CD8-positive, alpha-beta memory T cell (primary cell): ENCODE measurements at places on chromosomes 5 and 9. TPM values are rescaled to one million over a fixed set of nuclear protein-coding genes. Genes with fewer than 3 reads are reported as not detected.

DNA sequence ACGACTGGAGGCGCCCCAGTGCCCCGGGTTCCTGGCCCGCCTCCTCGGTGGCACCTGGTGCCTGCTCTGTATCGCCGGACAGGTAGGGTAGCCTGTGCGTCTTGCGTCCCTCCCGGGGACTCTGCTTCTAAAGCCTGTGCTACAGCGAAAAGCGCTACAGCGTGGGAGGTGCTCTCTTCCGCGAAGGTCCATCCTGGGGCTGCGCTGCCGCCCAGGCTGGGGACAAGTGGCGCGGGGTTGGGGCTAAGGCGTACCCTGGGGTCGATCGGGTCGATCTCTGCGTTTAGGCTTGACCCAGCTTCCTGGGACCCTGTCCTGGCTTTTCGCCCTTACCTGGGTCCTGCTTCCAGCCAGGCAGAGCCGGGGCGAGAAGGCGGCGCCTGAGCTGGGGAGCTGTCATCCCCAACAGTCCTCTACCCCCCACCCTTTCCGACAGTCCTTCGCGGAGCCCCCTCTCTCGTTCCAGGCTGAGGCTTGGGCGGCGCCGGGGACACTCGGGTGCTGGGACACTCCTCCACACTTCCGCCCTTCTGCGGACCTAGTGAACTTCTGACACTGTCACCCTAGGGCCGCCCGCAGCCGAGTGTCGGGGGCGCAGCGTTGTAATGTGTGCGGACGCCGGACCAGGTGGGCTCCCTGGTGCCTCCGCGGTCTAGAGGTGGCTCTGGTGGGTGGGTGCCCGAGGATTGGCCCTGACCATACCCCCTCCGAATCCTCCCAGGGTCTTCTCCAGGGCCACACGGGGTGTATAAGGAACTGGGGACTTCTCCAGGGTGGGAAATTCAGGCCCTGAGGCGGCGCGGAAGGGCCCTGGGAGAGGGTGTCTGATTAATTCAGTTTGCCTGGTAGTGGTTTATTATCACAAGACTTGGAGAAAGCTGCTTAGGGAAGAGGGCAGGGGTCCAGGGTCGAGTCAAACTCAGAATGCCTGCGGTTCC, 328.2 kb downstream of the SH3GL2 start:
- no peak for DNase-seq
- no peaks in the 10 kb centered on the region for H3K27me3 ChIP-seq
- H3K27ac ChIP-seq: no peak overlapping the region
- no peaks in the 10 kb centered on the region for H3K36me3 ChIP-seq
- H3K4me3 ChIP-seq: no peak overlapping the region
- H3K4me1 ChIP-seq: no peaks in the 10 kb centered on the region

GRCh38 chr5:92879806-92880543, 701.0 kb downstream of the NR2F1-AS1 start:
- no peaks in the 10 kb centered on the region for H3K4me1 ChIP-seq

- H3K36me3 ChIP-seq: peaks cover 50% of the 10 kb centered on the region
- H3K27ac ChIP-seq: no peak overlapping the region
- H3K27me3 ChIP-seq: no peaks in the 10 kb centered on the region
- H3K4me1 ChIP-seq: no peaks in the 10 kb centered on the region
- no peak for DNase-seq
- H3K4me3 ChIP-seq: no peak overlapping the region
These were observed 31.0 kb upstream of the ROPN1L start for GRCh38 chr5:10410662-10411061.

PHPT1 gene
- total RNA-seq: 110 TPM

SEMA6A gene
- total RNA-seq: not detected

TMEM215 gene
- total RNA-seq: not detected

DNA sequence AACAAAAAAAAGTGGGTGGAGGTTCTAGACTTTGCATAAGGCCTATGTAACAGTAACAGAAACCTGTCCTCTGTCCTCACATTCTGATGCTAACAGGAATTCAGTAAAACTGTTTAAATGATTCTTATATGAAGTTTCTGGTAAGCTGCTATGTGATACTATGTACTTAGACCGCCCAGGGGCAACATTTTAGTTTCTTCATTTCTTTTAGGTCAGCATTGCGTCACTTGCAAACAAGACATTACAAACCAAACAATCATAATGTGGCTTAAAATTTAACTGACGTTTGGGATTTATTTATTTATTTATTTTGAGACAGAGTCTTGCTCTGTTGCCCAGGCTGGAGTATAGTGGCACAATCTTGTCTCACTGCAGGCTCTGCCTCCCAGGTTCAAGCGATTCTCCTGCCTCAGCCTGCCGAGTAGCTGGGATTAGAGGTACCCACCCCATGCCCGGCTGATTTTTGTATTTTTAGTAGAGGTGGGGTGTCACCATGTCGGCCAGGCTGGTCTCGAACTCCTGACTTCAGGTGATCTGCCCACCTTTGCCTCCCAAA, 44.3 kb downstream of the TENT4A start:
- no peaks in the 10 kb centered on the region for H3K27me3 ChIP-seq
- no peaks in the 10 kb centered on the region for H3K4me1 ChIP-seq
- DNase-seq: no peak
- H3K27ac ChIP-seq: no peak overlapping the region
- H3K36me3 ChIP-seq: peaks cover 40% of the 10 kb centered on the region
- H3K4me3 ChIP-seq: no peak overlapping the region

DNA sequence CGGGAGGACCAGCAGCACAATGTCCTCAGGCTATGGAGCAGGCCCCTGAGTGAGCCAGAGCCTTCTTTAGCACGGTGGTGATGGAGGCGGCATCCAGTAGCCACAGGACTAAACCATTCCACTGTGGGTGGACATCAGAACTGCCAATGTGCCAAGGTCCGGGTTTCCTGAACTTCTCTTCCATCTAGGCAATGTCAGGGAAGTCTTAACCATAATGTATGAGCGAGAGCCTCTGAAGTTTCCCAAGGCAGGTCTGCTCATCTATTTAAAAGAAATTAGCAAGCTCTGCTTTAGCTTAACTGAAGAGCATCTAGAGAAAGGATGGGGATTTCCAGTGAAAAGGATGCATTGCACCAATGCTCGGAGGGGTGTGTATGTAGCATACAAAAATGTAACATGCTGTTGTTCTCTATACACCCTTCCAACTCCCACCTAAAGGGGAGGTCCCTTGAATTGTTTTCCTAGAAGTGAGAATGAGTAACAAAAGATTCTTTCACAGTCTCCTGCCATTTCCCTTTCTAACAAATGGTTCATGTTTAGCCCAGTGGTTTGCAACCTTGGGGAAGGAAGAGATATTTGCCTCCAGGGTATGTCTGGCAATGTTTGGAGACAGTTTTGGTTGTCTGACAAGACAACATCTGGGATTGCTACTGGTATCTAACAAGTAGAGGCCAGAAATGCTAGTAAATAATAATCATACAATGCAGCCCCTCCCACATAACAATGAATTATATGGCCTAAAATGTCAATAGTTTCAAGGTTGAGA, 6.1 kb upstream of the RXFP3 start:
- DNase-seq: no peak
- peaks cover 2% of the 10 kb centered on the region for H3K27me3 ChIP-seq
- no peak overlapping the region for H3K27ac ChIP-seq
- no peak overlapping the region for H3K4me3 ChIP-seq
- H3K4me1 ChIP-seq: no peaks in the 10 kb centered on the region

DNA sequence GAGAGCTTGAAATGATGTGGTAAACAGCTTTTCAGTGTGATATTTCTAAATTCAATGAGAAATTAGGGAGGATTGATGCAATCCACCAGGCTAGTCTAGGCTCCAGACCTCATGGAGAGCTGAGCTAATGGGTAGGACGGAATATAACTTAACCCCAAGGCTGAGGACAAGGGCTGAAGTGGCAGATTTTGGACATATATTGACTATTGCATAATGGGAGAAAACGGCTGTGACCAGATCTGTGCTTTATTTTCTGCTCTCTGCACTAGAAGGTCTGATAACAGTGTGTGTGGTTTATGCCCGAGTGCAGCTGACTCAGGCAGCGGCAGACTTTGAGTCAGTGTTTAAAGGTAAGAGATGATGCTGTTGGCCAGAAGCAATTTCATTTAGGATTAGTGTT, 70.6 kb downstream of the ACTBL2 start:
- no peak for DNase-seq
- no peak overlapping the region for H3K4me3 ChIP-seq
- H3K27ac ChIP-seq: no peak overlapping the region
- no peaks in the 10 kb centered on the region for H3K4me1 ChIP-seq
- no peaks in the 10 kb centered on the region for H3K36me3 ChIP-seq
- H3K27me3 ChIP-seq: no peaks in the 10 kb centered on the region

FAM151B gene
- 0.24 TPM for total RNA-seq

NR2F1-AS1 gene
- total RNA-seq: not detected

FBP1 gene
- 0.55 TPM for total RNA-seq

- peaks cover 6% of the 10 kb centered on the region for H3K4me1 ChIP-seq
- no peak for DNase-seq
- no peak overlapping the region for H3K4me3 ChIP-seq
- H3K36me3 ChIP-seq: peaks cover 71% of the 10 kb centered on the region
These were observed 42.4 kb upstream of the RICTOR start for GRCh38 chr5:39116344-39117170.

GRCh38 chr5:60843386-60843935, 608 bp downstream of the ELOVL7 start:
- no peak for DNase-seq
- H3K4me3 ChIP-seq: no peak overlapping the region
- no peaks in the 10 kb centered on the region for H3K27me3 ChIP-seq
- H3K4me1 ChIP-seq: no peaks in the 10 kb centered on the region
- no peak overlapping the region for H3K27ac ChIP-seq

DNA sequence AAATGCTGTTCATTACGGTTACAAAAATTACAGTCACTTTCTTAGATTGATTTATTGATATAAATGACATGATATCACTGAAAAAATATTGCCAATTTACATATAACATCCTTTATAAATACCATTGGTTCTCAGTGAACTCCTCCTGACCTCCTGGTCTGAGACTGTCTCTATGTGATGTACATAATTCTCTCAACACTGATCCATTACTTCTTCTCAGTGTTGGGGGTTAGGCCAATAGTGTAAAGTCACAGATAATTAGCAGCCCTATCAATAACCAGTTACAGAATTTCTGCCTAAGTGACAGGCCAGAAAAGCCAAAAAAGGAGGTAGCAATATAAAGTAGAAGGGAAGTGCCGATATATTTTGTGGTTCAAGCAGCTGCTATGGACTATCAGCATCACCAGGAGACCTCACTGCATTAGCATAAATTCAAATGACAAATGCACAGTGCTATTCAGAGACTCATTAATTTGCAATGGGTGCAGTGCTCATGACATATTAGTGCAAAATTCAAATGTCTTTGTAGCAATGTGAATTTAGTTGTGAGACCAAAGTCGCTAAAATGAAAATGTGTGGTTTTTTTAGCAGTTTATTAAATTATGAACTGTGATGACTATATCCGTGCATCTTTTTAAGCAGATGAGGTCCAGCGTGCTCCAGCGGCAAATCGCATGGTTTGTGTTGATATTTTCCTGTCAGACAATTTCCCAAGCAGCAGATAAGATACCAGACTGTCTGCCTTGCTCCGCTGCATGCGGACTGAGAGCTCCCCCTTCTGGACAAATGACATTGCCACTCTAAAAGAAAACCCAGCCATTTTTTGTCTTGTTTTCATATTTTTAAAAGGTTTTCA, 144.6 kb downstream of the CETN3 start:
- H3K4me1 ChIP-seq: no peaks in the 10 kb centered on the region
- H3K27ac ChIP-seq: no peak overlapping the region
- no peaks in the 10 kb centered on the region for H3K27me3 ChIP-seq
- H3K4me3 ChIP-seq: no peak overlapping the region

GRCh38 chr9:76575761-76576160, 116.8 kb downstream of the GCNT1 start:
- no peak for DNase-seq
- H3K36me3 ChIP-seq: no peaks in the 10 kb centered on the region
- H3K27me3 ChIP-seq: no peaks in the 10 kb centered on the region
- H3K4me3 ChIP-seq: no peak overlapping the region

TRMT10B gene
- total RNA-seq: 10.0 TPM

GRCh38 chr9:38284588-38285051, 107.9 kb upstream of the ALDH1B1 start:
- DNase-seq: no peak
- H3K27me3 ChIP-seq: no peaks in the 10 kb centered on the region
- no peaks in the 10 kb centered on the region for H3K4me1 ChIP-seq
- H3K27ac ChIP-seq: no peak overlapping the region

MATR3 gene
- total RNA-seq: 199 TPM

DNA sequence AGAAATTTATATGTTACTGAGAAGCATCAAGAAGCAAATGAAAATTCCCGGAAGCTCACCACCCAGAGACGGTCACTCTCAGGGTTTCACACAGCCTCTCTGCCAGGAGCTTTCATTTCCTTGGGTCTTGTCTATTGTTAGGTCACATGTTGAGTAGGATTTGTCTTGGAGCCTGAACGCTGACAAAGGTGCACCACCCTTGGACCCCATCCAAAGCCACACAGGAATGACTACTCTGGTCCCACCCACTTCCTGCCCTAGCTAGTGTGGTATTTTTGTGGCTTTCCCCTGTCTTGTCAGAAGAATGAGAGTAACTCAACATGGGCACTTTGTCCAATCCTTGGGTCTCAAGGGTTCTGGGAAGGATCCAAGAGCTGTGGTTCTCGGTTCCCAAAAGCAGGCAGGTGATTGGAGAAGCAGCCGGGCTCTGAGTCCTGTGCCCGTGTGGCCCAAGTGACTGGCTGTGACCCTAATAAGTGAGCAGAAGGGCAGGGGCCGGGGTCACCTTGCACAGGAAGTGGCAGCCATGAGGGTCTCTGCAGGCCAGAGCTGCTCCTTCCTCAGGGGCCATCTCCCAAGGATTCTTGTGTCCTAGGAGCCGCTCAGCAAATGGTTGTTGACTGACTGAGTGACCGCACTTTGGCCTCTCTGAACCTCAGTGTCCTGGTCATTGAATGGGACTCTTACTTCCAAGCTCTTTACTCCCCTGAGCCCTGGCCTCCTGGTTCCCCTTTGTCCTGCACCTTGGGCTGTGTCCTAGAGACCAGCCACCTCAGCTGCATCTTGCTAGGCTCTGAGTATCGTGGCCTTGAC, 6.9 kb downstream of the FGD3 start:
- H3K36me3 ChIP-seq: no peaks in the 10 kb centered on the region
- H3K27me3 ChIP-seq: no peaks in the 10 kb centered on the region
- peak overlapping the region; percentile 26 for H3K27ac ChIP-seq
- H3K4me1 ChIP-seq: peaks cover 84% of the 10 kb centered on the region
- DNase-seq: peak; percentile 93

PCDHB10 gene
- not detected for total RNA-seq

- H3K27ac ChIP-seq: no peak overlapping the region
- H3K4me3 ChIP-seq: no peak overlapping the region
- H3K36me3 ChIP-seq: no peaks in the 10 kb centered on the region
- no peaks in the 10 kb centered on the region for H3K4me1 ChIP-seq
These were observed 5.3 kb downstream of the KLF4 start for GRCh38 chr9:107484117-107484723.

- no peak for DNase-seq
- no peak overlapping the region for H3K27ac ChIP-seq
- H3K4me1 ChIP-seq: no peaks in the 10 kb centered on the region
- H3K27me3 ChIP-seq: no peaks in the 10 kb centered on the region
- no peaks in the 10 kb centered on the region for H3K36me3 ChIP-seq
These were observed 28.7 kb upstream of the ECM2 start for GRCh38 chr9:92564504-92564903.

- DNase-seq: no peak
- H3K27ac ChIP-seq: no peak overlapping the region
- H3K27me3 ChIP-seq: no peaks in the 10 kb centered on the region
- no peak overlapping the region for H3K4me3 ChIP-seq
- H3K36me3 ChIP-seq: no peaks in the 10 kb centered on the region
- no peaks in the 10 kb centered on the region for H3K4me1 ChIP-seq
These were observed 208.6 kb downstream of the DRD1 start for GRCh38 chr5:175235251-175235960.
